Inflammatory macrophage (primary cell): ENCODE measurements at places on chromosomes 3 and 15.
A peak's percentile ranks its signal among the peaks of the same experiment; 100 is the strongest.

DNA sequence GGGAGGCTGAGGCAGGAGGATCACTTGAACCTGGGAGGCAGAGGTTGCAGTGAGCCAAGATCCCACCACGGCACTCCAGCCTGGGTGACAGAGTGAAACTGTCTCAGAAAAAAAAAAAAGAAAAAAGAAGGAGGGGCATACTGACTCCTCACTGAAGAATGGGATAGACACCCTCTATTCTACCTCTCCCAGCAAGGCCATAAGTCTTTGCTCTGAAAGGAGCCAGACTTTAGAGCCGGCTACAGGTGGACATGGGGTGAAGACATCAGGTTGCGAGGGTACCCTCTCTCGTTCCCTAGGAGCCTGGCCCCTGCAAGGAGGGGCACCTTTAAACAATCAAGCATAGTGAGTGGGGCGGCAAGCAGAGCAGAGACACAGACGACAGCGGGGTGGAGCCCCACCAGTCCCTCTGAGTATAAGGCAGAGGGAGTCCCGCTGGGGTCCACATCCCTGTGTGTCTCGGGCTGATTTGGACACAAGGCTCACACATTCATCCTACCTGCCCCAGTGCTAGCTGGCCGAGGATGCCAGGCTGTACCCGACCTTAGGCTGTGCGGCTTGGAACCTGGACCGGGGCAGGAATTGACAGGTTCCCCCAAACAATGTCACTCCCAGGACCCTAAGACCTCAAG is 1.1 kb downstream of the GRAMD2A start:
- no peak for DNase-seq

- DNase-seq = no peak
Observed at GRCh38 chr3:118990823-118991560, 43.7 kb downstream of the IGSF11 start.

DNA sequence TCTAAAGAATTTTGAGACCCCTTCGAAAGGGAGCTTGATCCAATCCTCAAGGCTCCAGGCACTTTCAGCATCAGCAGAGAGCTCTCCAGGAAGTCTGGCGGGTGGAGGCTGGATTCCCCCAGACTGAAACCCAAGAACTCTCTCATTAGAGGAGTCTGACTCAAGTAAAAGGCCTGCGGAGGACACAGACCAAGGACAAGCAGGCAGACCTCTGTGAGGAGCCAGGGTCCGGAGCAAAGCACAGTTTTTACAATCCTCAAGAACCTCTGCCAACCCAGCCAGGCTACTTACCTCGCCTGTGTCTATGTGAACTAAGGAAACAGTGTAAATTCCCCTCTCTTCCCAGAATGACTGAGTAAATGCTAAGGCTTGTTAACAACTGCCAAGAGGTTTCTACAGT is 86.2 kb downstream of the FBN1 start:
- no peak for DNase-seq

GRCh38 chr3:194296454-194297263 is 54.5 kb downstream of the CPN2 start:
- DNase-seq = no peak

DNA sequence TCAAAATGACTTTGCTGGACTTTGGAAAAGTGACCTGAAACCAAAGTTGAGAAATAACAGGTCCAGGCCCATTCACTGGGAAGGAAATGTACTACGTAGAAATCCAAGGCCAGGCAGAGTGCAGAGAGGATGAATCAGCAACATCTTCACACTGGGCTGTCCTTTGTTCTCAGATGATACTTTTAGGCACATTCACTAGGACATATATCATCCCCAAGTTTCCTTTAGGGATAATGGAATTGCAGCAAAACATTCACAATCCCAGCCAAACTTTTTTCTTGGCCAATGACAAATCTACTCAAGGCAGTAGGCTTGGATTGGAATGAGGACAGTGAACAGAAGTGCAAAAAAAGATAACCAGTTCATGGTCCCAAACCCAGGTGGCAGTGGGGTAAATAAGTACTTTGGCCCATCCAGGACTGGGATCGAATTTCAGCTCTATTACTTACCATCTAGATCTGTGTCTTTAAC is 75.1 kb downstream of the CLDN11 start:
- DNase-seq = no peak

GRCh38 chr3:177066068-177066467 is 131.2 kb downstream of the TBL1XR1 start:
- DNase-seq = no peak

- DNase-seq = no peak
Observed at GRCh38 chr15:53031469-53031868, 241.3 kb upstream of the ONECUT1 start.

- no peak for DNase-seq
Observed at GRCh38 chr15:68651916-68652525, 73.2 kb downstream of the CORO2B start.

DNA sequence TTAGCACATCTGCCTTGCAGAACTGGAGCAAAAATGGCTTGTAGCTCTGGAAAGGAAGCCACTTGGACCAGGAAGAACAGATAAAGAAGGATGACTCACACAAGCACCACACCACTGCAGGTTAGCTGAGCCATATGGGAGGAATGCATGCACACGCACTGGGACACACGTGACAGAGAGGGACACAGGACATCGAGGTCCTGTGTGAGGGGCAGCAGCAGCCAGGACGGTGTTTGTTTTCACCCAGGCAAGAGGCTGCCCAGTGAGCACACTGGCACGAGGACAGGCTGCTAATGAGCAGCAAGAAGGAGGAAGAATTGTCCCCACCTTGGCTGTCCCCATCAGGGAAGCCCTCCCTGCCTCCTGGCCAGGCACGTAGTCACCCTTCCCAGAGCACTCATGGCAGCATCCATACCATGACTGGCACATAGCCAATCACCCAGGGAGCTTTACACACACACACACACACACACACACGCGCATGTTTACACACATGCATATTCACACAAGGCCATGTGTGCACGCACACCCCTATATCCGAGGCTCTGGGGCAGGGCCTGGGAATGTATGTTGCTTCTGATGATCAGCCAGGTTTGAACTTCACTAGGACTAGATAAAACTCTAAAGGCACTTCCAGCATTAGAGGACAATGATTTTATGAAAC is 24.0 kb upstream of the SPTBN5 start:
- DNase-seq = no peak

GRCh38 chr3:64445109-64445943 is 220.1 kb upstream of the PRICKLE2 start:
- no peak for DNase-seq

DNA sequence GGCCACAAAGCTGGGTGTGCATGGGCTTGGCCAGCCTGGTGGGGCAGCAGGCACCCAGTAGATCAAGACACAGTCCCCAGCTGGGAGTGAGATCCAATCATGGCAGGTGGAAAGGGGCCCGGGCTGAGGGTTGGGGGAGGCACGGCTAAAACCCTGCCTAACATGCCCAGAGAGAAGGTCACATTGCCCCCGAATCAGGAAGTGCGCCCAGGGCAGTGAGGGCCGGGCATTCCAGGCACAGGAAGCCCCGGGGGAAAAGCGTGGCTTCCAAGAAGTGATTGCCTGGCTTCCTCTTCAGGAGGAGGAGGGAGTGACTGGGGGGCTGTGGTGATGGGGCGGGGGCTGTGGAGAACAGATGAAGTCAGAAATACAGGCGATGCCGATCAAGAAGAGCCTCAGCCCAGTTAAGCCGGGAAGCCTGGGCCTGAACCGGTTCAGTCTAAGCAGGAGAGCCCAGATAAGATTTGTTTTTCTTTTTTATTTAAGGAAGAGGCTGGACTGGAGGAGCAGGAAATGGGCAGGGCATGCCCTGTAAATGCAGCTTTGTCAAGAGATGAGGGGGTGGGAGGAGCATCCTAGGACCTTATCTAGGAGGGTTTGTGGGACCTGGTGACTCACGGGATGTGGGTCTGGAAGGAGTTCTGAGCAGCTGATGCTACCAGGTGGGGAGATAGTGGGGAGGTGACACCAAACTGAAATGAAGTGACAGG is 83.9 kb downstream of the CHSY1 start:
- peak; percentile 70 for DNase-seq

DNA sequence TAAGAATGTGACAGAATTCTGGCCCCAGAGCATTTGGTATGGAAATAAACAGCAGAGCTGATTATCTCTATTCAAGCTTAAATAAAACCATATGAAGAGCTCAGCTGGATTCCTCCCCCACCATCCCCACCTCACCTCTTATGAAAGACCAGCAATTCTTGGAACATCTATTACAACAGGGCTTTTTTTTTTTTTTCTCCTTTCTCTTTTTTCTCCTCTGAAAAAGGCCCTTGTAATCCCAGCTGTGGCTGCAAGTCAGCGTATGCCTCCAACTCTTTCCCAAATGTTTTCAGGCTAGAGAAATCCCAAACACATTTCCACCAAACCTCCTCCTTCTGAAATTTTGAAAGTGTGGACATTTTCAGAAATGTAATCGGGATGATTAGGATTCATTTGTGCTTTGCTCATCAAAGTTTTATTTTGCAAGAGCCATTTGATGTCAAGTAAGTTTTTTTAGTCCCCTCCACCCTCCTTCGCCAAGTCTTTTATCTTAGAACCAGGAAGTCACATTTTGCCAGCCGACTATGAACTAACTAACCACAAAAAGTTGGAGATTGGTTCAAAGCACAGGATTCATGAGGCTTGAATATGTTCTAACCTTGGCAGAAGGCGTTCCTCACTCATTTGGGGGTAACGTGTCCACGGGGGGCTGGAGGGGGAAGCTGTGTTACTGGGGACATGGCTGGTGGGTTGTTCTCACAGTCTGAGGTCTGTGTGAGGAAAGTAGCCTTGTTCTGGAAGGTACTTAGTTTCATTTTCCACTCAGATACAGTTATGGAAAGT is 142.0 kb upstream of the PDZRN3 start:
- DNase-seq = peak; percentile 5

- peak; percentile 81 for DNase-seq
Observed at GRCh38 chr15:32867313-32867626, 149.5 kb downstream of the GREM1 start.

GRCh38 chr3:137792626-137793271 is 28.6 kb downstream of the SOX14 start:
- DNase-seq = peak; percentile 8

DNA sequence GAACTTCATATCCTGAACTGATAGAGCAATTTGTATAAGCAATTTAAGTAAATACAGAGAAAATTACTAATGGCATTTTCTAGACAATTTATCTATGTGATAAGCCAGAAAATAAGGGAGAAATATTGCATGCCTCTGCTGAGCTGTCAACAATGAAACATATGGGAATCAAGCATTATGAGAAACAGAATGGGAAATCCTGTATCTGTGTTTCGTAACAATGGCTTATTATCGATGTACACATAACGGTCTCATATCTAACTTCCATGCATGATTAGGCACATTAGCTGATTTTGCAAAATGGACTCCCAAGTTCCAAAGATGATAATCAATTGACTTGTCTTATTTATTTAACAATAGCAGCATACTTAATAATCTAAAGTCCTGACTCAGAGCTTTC is 30.4 kb upstream of the KCNMB2 start:
- no peak for DNase-seq

- peak; percentile 12 for DNase-seq
Observed at GRCh38 chr3:114903213-114903612, 243.9 kb downstream of the ZBTB20 start.

DNA sequence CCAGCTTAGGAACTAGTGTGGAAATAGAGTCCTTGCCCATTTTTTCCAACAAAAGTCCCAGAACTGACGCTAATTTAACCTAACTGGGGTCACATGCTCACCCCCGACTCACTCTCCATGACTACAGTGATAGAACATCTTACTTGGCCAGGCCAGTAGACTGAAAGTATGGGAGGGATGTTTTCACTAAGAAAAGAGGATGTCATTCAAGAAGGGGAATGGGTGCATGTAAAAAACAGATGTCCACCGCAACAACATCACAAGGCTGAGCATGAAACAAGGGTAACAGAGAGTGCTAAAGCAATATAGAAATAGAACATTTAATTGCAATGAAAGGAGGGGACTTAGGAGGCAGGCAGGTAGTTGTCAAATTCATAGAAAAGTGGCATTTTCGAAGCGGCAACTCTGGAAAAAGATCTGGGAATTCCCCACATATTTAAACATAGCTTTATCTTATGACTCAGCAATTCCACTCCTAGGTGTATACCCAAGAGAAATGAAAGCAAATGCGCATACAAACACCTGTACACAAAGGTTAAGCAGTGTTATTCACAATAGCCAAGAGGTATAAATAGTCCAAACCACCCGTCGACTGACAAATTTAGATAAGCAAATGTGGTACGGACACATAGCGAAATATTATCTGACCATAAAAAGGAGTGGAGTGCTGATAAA is 41.1 kb upstream of the UBE2E2 start:
- peak; percentile 20 for DNase-seq

DNA sequence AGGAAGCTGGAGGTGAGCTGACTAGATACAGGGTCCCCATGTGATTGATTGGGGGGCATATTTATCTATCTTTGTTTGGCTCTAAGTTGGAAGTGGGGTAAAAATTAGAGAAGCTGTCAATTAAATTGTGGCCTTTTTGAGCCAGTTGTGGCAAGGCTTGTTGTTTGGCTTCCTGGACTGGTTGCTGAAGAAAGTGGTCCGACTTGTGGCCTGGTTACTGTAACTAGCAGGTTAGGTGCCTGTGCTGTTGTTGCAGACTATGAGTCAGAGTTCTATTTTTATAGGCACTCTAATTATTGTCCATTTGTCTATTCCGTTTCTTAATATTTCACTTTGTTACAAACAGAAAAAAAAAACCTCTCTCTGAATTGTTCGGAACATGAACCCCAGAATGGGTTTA is 129.1 kb upstream of the CNTN6 start:
- DNase-seq = no peak
